ENCODE measurements at places on chromosomes 7 and 10.

DNA sequence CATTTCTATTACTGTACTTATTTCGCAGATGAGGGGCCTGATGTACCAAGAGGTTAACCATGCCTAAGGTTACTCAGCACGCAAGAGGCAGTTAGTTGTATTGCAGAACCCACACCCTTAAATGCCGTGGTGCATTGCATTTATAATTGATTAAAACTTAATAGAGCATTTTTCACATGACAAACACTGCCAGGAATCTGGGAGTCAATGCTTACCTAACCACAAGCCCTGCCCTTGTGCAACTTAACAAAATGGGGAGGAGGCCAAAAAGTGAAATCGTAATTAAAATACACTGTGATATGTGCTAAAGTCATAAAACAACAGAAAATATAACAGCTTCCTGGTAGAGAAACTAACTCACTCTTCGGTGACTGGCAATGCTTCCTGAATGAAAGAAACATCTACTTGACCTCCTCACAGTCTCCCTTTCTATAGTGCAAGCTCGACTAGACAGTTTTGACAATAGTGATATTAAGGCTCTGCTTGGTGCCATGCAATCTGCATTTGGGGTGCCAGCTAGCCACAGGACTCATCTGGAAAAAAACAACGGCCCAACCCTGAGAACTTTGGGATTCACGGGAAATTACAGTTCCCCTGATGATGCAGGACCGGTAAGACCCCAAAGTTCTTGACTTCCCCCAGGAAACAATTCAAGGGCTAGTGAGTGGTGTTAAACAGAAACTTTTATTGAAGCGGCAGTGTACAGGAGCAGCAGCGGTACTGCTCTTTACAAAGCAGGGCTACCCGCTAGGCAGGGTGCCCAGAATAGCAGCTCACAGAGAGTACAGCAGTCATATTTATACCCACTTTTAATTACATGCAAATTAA is 612.4 kb downstream of the TNS3 start:
- DNase-seq = no peak

DNA sequence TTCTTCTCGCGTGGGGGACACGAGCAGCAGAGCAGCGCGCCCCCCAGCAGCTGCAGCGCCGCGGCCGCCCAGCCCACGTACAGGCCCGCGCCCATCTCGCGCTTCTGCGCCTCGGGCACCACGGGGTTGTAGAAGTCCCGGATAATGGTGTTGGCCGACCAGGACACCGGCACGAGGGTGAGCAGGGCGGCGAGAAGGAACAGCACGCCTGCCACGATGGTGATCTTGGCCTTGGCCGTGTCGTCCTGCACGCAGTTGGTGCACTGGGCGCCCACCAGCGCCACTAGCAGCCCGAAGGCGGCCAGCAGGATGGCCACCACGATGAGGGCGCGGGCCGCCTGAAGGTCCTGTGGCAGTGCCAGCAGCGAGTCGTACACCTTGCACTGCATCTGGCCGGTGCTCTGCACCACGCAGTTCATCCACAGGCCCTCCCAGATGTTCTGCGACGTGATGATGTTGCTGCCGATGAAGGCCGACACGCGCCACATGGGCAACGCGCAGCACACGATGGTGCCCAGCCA is 529 bp downstream of the CLDN3 start:
- DNase-seq = no peak

DNA sequence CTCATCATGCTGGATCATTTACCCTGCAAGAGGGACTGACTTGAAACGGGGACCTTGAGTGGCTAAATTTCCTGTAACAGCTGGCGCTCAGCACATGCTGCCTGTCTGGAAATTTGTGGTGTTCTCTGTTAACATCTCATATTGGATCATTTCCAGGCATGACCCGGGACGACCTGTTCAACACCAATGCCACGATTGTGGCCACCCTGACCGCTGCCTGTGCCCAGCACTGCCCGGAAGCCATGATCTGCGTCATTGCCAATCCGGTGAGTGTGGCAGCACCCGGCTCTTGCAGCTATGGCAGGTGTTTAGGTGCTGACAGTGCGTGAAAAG is 9.9 kb downstream of the MDH2 start:
- DNase-seq = no peak

- no peak for DNase-seq
Measured at GRCh38 chr7:22812353-22812752, 10.3 kb downstream of the TOMM7 start.

GRCh38 chr7:98284335-98285036 is 3.0 kb downstream of the BRI3 start:
- peak; percentile 47 for DNase-seq

- DNase-seq = no peak
Measured at GRCh38 chr10:96529634-96530279, 16.0 kb upstream of the TLL2 start.

GRCh38 chr10:113445736-113446135 is 107.1 kb upstream of the HABP2 start:
- no peak for DNase-seq

GRCh38 chr10:84234479-84234878 is 6.9 kb downstream of the LRIT1 start:
- no peak for DNase-seq

DNA sequence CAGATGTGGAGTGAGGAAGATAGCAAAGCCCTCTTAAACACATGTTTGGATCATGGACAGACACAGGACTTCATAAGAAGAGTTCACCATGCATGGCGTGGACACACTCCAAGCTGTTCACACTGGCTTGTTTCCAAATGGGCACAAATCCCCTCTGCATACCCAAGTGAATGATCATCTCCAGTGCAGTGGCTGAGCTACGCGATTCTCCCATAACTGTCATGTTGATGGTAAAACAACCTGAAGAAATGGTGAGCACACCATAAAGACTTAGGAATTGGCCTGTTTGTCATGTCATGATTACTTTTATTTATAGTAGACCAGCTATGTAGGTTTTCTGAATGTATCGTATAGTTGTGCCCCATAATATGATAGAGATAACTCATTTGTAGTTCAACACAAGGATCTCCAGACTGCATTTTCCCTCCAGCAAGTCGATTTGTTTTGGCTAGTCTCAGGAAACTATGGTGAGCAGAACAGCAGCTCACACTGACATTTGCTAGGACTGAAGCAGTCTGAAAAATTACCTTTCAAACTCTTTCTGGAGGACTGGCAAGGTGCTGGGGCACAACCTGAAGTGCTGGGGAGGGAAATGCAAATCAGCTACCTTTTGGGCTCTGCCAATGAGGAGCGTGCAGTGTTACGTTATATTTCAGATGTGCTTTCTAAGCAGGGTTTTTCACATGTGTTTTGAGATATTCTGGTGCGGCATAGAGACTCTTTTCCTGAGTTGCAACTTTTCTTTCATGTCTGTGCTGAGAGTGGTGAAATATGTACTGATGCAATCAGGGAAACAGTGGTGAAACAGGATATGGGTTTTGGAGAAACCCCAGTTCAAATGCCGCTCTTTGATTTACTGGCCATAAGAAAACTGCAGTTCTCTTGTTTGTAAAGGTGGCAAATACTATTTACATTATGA is 629.6 kb upstream of the DPP6 start:
- DNase-seq = no peak

DNA sequence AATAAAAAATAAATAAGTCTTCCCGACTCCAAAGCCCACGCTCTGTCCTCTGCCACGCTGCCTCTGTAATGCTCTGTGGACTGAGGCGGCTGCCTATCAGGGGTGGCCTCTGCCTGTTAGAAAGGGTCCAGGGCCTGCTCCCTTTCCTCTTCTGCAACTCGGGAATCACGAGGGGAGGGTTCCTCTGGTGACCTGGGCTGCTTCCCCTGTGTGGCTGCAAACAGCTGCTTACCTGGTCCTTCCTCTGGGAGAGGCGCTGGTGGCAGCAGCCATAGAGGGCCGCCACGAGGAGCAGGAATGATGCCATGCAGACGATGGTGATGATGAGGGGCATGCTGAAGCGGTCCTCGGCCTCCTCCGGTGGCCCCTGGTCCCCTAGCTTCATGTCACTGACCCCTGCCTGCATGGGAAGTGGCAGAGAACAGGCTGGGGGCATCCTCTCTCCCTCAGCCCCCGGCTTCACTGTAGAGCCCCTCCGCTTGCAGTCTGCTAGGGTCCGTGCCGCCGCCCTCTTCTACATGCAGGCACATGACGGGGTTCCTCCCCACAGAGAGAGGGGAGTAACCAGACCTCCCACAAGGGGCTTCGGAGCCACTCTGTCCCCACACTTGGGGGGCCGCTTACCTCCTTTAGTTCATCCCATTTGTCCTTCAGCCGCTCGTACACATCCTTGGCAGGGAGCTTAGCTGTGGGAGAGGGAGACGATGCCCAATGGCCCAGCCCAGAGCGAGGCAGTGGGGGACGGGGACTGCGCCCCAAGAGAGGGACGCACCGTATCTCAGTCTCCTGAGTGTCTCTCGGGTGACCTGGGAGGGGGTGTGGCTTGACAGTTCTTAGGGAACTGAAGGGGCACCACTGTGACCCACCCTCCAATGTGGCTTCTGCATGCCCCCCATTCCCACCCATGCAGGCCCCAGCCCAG is 50.5 kb downstream of the PODXL start:
- DNase-seq = no peak

GRCh38 chr7:144656965-144657517 is 178.8 kb downstream of the TPK1 start:
- no peak for DNase-seq

DNA sequence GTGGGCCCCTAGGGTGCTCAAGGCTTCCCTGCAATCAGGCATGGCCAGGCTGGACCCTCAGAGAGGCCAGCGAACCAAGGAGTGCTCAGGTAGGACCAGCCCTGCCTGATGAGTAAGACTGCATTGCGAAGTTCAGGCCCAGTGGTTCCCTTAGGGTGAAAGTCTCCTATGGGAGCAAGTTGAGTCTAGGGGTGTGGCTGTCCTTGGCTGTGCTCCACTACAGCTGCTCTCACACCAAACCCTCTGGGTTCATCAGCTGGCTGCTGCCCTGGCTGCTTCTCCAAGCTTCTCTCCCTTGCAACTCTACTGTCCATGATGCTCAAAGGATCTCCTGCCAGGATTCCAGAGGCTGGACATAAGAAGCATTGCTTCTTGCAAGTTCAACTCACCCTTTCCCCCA is 18.7 kb downstream of the FAM25A start:
- no peak for DNase-seq

DNA sequence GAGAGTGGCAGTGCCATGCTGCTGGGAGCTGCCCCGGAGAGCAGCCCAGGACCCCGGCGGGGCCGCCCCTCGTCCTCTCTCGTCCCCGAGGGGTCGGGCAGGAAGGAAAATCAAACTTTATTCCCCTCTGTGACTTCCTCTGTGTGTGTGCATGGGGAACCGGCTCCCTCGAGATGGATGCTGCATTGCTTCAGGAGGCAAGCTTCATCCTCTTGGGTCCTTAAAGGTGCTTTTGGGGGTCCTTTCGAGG is 726 bp downstream of the MCU start:
- DNase-seq = no peak

- DNase-seq = no peak
Measured at GRCh38 chr10:79159141-79159651, 90.4 kb downstream of the ZMIZ1 start.

DNA sequence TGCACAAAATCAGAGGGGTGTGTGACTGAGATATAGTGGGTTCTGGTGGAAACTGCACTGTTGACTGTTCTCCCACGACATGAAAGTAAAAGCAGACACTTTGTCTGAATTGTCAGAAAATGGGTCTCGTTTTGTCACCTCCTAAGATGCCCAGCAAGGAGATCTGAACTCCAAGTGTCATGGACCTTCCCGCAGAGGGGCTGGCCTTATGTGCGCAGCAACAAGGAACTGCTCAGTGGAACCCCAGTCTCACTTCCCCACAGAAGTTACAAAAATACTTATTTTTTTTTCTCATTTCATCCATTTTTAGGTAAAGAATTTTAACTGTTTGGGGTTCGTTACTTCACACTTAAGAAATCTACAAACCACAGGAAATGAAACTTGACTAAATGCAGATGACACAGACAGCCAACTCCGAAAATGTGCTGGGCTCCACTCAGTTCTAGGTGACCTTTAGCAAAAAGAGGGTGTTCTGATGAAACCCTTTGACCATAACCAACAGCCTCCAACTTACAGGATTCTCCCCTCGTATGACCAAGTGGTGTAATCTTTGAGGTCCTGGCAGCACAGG is 115.0 kb downstream of the FAM107B start:
- DNase-seq = peak; percentile 78

GRCh38 chr10:1180836-1181235 is 124.7 kb downstream of the WDR37 start:
- no peak for DNase-seq

DNA sequence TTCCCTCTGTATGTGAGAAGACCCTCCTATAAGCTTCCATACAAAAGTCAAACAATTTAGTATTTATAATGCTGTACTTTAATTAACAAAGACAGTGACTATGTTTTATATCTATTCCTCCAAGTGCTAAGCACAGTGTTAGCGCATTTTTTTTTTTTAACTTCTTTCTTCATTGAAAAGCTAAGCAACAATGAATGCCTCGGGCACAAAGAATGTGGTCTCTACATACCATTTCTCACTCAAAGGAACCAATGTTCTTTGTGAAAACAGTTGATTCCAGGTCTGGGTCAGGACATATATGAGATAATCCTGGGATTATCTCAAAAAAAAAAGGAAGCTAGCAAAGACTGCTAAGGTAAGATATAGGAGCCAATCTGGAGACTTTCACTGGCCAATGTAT is 26.2 kb upstream of the REEP3 start:
- no peak for DNase-seq

DNA sequence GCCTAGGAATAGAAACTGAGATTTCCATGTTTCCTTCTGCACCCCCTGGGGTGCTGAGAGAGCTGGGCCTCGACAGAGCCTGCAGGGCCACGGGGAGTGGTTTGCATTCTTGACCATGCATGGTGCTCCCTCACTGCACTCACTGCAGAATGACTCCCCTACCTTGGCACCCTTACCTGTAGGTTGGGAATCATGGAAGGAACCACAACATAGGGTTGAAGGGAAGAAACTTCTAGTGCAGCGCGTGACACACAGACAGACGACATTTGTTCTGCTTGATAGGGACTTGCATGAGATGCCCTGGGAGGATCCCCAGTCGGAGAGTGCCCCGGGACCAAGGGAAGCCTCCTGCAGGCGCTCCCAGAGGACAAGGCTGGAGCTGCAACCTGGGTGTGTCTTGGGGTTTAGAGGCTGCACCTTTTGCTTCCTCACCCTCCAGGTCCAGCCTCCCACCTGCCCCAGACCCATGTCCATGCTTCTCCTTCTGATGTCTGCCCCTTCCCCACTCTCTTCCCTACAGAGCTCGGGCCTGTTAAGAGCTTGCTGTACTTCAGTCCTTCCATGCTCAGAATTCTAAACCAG is 245.2 kb downstream of the ABCA13 start:
- no peak for DNase-seq

DNA sequence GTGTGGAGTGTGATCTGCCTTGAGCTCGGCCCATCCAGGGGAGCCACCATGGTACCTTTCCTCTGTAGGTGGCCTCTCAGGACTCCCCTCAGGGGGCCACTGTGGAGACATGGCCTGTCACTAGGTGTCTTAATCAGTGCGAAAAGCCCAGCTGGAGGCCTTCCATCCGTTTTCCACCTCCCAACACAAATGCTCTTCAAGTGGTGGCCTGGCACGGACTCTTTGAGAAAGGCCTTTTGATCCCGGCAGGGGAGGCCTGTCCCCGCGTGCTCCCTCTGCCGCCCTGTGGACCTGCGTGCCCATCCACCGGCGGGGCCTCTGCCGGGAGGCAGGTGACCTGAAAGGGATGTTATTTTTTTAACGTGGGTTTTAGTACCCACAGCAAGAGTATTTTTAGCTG is 149.5 kb downstream of the RGS10 start:
- DNase-seq = no peak

- peak; percentile 24 for DNase-seq
Measured at GRCh38 chr10:88318803-88319202, 264.3 kb downstream of the RNLS start.

- DNase-seq = no peak
Measured at GRCh38 chr7:90231304-90231703, 13.7 kb upstream of the CFAP69 start.

Measured in CD4-positive, alpha-beta T cell treated with Interferon alpha-2 for 1 hour (primary cell).